ENCODE measurements at places on chromosomes 5 and 9. TPM values are rescaled to one million over a fixed set of nuclear protein-coding genes. Genes with fewer than 3 reads are reported as not detected.

The GDNF gene
- not detected for total RNA-seq

The ABLIM3 gene
- 67.6 TPM for total RNA-seq

The PRLR gene
- total RNA-seq, result 1.9 TPM

The TCF7 gene
- 8.5 TPM for total RNA-seq

The ANKRD33B gene
- 22.6 TPM for total RNA-seq

DNA sequence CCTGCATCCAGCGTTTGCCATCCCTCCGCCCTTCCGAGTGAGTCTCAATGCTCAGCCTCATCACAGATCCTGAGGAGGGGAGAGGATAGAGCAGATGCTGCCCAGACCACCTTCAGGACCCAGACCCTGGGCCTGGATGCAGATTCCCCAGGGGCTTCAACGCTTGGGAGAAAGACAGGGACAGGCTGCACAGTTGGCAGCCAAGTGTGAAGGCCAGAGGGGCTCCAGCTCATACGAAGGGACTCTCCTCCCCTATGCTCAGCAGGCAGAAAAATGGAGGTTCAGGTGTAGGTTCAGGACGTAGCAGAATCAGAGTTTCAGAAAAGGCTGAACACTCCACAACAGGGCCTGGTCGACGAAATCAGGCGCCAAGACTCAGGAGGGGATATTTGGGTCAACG is 378.5 kb upstream of the IRX1 start:
- DNase-seq, result no peak

- DNase-seq, result no peak
Observed at GRCh38 chr5:56069652-56070226, 75.0 kb upstream of the IL6ST start.

DNA sequence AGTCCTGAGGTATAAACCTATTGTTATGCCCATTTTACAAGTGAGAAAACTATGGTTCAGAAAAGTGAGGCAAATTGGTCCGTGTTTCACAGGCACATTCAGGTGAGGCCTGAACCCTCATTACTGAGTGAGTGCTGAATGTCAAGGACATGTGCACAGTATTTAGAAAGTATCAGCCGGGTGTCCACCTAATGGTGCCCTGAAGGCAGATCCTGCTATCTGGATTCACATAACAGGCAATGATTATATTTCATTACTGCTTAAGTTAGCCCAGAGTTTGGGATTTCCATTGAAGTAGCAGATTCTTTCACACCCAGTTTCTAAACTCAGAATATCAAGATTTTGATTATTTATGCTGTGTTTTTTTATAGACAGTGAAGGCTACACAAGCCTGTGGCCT is 142.7 kb downstream of the LHFPL2 start:
- DNase-seq, result no peak

GRCh38 chr5:10984021-10984715 is 223.1 kb upstream of the DAP start:
- no peak for DNase-seq

- no peak for DNase-seq
Observed at GRCh38 chr5:122356855-122357254, 44.8 kb downstream of the SNCAIP start.

DNA sequence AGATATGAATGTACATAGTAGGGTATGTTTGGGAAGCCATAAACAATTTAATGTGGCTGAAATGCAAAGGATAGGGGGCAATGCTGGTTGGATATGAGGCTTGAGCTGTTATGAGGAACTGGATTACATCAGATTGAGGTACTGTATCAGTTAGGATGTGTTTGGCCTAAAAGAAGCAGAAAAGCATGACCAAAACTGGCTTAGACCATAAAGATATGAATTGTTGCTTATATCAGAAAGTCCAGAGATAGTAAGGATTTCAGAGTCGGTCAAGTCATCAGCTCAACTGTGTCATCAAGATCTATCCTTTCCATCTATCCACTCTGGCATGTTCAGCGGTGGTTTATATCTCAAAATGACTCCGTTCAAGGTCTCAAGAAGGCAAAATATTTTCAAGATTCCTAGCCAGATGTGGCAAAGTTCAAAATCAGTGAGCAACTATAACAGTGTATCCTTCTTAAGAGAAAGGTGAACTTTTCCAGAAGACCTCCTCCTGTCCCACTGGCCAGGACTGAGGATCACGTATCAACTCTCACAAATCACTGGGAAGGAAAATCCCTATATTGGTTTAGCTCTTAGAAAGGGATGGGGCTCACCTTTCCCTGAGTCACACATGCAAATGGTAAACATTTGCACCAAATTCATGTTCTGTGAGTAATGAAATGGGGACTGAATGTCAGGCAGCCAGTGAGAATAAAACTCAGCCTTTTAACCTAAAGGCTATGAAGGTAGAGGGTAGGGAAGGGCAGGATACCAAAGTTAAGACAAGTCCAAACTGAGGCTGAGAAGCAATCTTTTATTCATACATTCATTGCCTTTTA is 257.8 kb downstream of the TRIM32 start:
- no peak for DNase-seq

DNA sequence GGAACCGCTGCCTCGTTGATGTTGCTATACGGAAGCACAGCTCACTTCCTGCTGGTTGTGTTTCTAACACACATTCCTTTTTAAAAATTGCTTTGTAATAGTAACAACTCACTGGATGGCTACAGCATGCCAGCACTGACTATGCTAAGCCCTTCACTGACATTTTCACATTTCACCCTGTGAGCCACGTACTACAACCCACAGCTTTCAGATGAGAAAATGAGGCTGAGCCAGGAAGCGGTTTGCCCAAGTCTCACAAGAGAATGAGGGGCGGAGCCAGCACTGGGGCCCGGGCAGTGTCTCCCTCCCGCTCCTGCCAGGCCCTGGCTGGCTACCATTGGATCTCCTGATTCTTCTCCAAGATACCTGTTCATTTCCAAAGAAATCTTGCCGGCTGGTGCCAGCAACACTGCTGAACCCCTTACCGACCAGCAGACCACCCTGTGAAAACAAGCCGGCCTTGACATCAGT is 38.3 kb downstream of the FAM78A start:
- peak; percentile 81 for DNase-seq

DNA sequence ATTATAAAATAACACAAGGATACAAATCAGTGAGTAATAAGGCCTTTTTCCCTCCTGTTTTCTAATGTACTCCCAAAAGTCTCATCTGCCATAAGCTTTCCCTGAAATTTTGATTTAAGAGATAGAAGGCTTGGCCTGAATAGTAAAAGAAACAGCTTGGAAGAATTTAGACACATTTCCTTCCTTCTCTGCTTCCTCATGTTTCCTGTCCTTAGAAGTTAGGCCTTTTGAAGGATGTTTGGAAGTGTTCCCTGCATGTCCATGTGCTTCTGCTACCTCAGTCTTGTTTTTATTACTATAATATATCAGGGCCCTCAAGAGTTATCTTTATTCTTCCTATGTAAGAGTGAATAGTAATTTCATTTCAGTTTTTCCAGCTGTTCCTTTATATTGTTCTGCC is 242.7 kb downstream of the DEPDC1B start:
- no peak for DNase-seq

- DNase-seq, result no peak
Observed at GRCh38 chr5:35887321-35888100, 30.8 kb downstream of the IL7R start.

DNA sequence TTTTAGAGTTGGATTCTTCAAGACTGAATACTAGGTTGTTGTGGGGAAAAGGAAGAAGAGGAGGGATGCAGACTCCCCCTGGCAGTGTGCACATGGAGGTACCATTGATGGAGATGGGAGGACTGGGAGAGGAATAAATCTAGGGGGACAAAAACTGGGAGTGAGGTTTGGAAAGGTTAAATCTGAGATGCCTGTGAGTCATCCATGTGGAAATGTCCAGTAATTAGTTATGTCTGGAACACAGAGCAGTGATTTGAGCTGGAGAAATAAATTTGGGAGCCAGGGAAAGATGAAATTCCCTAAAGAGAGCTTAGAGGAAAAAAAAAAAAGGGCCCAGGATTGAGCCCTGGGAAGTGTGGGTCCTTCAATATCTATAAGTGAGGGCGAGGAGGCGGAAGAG is 8.0 kb upstream of the CCIN start:
- no peak for DNase-seq

DNA sequence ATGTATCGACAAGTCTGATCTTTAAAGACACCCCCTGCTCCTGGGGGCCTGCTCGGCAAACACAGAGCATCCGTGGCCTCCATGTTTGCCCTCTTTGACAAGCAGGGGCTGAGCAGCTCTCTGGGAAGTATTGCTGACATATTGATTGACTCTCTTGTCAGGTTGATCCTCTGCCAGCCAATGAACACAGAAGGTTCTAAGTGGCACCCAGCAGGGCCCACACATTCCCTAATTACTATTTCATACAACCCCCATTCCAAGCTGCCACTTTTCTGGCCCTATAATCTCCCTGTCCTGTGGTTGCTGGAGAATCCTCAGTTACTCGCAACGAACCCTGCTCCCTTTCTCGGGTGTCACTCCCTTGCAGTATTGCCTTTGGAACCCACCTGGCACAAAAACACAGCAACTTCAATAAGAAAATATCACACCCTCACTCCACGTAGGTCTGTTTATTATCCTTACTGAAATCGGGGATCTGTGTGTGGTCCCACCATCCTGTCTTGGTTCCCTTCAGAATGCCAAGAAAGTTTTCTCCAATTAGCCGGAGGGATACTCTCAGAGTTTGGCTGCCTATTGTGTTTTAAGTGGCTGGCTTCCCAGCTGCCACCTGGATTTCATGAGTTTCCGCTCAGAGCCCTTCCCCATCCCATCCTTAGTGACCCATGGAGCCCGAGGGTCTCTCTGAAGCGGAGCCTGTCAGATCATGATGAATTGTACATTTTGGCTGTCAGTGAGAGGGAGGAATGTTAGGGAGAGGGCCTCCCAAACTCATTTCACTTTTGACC is 249.0 kb upstream of the WWC1 start:
- DNase-seq, result peak; percentile 77

DNA sequence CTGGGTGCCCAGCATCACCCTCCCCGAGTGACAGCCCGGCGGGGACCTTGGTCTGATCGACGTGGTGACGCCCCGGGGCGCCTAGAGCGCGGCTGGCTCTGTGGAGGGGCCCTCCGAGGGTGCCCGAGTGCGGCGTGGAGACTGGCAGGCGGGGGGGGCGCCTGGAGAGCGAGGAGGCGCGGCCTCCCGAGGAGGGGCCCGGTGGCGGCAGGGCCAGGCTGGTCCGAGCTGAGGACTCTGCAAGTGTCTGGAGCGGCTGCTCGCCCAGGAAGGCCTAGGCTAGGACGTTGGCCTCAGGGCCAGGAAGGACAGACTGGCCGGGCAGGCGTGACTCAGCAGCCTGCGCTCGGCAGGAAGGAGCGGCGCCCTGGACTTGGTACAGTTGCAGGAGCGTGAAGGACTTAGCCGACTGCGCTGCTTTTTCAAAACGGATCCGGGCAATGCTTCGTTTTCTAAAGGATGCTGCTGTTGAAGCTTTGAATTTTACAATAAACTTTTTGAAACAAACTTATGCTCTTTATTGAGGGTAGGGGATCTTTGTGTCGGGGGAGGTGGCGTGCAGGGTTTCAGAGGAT is 1.3 kb downstream of the GADD45G start:
- peak; percentile 80 for DNase-seq

Data from sciatic nerve (tissue), 2 donors.